ENCODE measurements at places on chromosomes 7 and 10. TPM values are rescaled to one million over a fixed set of nuclear protein-coding genes. Genes with fewer than 3 reads are reported as not detected.

GRCh38 chr7:37342176-37342687 is 106.4 kb downstream of the ELMO1 start:
- DNase-seq: no peak

- no peak for DNase-seq
Measured at GRCh38 chr10:94413361-94413760, 11.0 kb downstream of the TBC1D12 start.

DNA sequence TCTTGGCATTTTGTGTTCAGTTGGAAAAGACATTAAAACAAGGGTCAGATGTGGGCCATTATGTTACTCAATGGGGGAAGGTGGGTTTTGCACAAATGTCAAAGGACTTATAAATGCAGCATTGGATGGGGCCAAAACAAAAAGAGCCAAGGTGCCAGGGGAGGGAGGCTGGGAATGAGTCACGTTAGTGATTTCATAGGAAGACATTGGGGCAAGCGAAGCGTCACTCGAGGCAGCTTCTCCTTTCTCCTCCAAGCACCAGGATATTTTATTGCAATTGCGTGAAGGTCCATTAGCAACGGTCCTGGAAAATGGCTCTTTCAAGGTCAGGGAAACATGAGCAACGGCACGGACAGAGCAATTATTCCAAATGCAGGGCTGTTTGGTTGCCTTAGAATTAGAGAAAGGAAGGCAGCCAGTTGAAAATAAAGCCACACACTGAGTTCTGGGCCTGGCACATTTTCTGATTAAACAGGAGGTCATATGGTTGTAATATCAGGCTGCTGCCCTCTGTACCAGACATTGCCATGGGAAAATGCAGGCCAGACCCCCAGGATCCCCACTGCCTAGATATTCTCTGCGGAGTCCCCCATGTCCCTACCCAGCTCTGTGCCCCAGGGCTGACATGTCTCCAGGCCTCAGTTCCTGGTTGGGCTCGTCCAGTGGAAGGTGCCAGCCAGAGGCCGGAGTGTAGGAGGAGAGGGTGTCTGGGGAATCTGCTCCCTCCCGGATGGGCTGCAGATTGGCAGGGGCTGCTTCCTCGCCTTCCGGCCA is 63.3 kb upstream of the NANOS1 start:
- DNase-seq: no peak

- DNase-seq: no peak
Measured at GRCh38 chr10:106942035-106942662, 222.4 kb downstream of the SORCS1 start.

- no peak for DNase-seq
Measured at GRCh38 chr7:82740246-82740848, 296.8 kb upstream of the CACNA2D1 start.

- no peak for DNase-seq
Measured at GRCh38 chr7:28037220-28038010, 143.2 kb downstream of the JAZF1 start.

Gene SH2B2
- 2.4 TPM for polyA plus RNA-seq

Gene KIF11
- polyA plus RNA-seq: 0.88 TPM
